ENCODE measurements at places on chromosomes 1 and 21. TPM values are rescaled to one million over a fixed set of nuclear protein-coding genes. Genes with fewer than 3 reads are reported as not detected.

Gene C1orf87
- not detected for total RNA-seq

Gene PDPN
- 0.77 TPM for total RNA-seq

Gene ARHGEF11
- total RNA-seq = 20.1 TPM

Gene LMOD1
- 25.7 TPM for total RNA-seq

Gene UBXN10
- under 0.01 TPM for total RNA-seq

Gene PTPRF
- total RNA-seq = 66.5 TPM

Gene SRP9
- 244 TPM for total RNA-seq

Gene OR2T4
- not detected for total RNA-seq

Gene S100A12
- not detected for total RNA-seq

Gene BRDT
- not detected for total RNA-seq

Gene GJC2
- total RNA-seq = 2.7 TPM

Gene CASQ1
- under 0.01 TPM for total RNA-seq

Gene FCGR2B
- not detected for total RNA-seq

Gene FCRL6
- total RNA-seq = not detected

Gene KCNC4
- total RNA-seq = 6.3 TPM

Gene RUNX3
- total RNA-seq = not detected

Data from regular cardiac myocyte (primary cell).